ENCODE measurements at places on chromosomes 5 and 9. TPM values are rescaled to one million over a fixed set of nuclear protein-coding genes. Genes with fewer than 3 reads are reported as not detected.

The KCNT1 gene
- 10.3 TPM for total RNA-seq

The SLC2A8 gene
- total RNA-seq: 16.3 TPM

DNA sequence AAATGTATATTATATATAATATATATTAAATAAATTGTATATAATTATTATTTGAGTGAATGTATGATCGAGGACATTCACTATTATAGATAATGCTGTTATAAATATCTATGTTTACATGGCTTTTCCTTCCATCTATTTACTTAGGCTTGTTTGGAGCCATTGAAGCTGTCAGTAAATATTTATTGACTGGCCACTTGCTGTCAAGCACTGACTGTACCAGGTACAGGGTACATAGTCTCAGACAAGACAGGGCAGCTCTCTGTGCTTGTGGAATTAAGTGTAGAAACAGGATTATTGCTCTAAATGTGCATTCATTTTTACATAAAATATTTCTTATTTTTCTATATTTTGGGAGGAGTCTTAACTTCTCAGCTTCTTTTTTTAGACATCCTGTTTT, 16.4 kb downstream of the FAXDC2 start:
- peaks cover 9% of the 10 kb centered on the region for H3K4me1 ChIP-seq
- no peaks in the 10 kb centered on the region for H3K36me3 ChIP-seq
- no peak overlapping the region for H3K27ac ChIP-seq
- no peaks in the 10 kb centered on the region for H3K27me3 ChIP-seq

GRCh38 chr9:18075253-18075952, 398.6 kb upstream of the ADAMTSL1 start:
- H3K4me1 ChIP-seq: no peaks in the 10 kb centered on the region
- H3K27ac ChIP-seq: no peak overlapping the region
- H3K36me3 ChIP-seq: no peaks in the 10 kb centered on the region
- no peak for DNase-seq
- no peak overlapping the region for H3K4me3 ChIP-seq

Data from psoas muscle (tissue), 8 donors.